ENCODE measurements at places on chromosomes 16 and 17.

DNA sequence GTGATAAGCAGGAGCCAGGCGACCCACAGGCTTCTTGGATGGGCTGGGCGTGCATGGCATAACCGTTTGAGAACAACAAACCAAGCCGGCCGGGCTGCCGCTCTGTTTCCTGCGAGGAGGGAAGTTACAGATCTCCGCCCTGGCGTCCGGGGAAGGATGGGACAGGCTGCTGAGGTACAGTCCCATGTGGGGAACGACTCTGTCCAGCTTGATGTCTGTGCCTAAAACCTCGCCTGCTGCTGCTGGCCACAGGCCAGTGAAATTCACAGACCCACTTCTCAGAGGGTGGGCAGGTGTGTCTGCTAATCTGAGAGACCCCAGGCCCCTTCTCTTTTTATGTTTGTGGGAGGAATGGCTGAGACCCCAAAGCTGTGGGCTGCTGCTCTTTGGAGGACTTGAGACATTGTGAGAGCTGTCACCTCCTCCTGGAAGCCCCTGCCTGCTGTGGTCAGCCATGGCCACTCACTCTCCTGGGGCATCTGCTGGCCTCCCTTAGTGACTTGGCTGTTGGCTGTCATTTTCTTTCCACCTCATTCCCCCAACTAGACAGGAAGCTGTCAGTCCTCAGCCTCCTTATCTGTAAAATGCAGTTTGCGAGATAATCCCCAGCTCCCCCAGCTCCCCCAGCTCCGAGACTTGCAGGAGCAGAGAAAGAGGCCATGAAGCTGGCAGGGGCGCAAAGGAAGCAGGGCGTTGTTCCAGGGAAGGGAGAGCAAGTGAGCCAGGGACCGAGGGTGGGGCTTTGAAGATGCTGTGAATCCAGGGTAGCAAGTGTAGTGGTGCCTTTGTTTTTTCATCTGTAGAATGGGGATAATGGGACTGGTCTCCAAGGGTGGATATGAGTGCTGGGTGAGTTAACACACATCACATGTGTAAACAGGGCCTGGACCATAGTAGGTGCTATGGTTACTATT lies 51.0 kb downstream of the CMIP start:
- DNase-seq, result no peak

- DNase-seq, result no peak
These were observed 144.3 kb downstream of the AIPL1 start for GRCh38 chr17:6290488-6291196.

- peak; percentile 72 for DNase-seq
These were observed 5.0 kb downstream of the SLC5A2 start for GRCh38 chr16:31487720-31488467.

GRCh38 chr17:81538651-81539570 lies 10.7 kb downstream of the FSCN2 start:
- DNase-seq, result no peak

DNA sequence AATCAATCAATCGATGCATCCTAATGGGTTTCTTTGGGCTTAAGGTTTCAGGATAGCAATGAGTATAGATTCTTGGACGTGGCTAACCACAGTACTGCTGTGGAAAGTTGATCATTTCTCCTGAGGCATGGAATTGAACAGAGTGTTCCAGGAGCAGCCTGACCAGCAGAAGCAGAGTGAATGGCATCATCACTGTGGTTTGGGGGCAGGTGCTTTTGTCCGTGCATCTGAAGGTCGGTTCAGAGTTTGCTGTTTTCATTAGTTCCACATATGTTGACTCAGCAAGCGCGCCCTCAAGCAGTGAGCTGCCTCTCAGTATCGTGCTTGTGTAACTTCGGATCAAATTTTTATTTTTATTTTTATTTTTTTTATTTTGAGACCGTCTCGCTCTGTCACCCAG lies 24.9 kb downstream of the KIAA0513 start:
- DNase-seq, result no peak

GRCh38 chr17:50470426-50470825 lies 1.7 kb upstream of the CHAD start:
- DNase-seq, result no peak

DNA sequence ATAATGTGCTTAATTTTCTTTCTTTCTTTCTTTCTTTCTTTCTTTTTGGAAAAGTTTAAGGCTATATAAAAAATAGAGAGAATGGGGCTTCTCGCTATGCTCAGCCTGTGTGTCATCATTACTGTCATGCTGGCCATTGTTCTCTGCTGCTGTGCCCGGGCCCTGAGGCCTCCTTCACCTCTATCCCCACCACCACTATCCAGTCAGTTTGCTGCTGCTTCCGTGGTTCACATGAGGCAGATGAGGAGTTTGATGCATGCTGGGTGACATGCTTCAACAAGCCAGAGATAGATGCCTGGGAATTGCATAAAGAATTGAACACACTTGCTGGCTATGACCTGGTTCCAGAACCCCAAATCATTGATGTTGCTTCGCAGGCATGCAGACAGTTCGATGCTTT lies 36.3 kb downstream of the PITPNC1 start:
- no peak for DNase-seq

- DNase-seq, result no peak
These were observed 20.9 kb upstream of the MPRIP start for GRCh38 chr17:17021194-17021863.

GRCh38 chr16:49652456-49653172 lies 203.3 kb downstream of the ZNF423 start:
- no peak for DNase-seq

GRCh38 chr17:58238147-58238634 lies at the start of gene LPO:
Gene LPO, plus strand, starts transcription at chr17:58238584. Its CDS starts 4,396 bp downstream, at chr17:58242980.
- no peak for DNase-seq

GRCh38 chr16:10314811-10315210 lies 71.0 kb upstream of the ATF7IP2 start:
- no peak for DNase-seq

DNA sequence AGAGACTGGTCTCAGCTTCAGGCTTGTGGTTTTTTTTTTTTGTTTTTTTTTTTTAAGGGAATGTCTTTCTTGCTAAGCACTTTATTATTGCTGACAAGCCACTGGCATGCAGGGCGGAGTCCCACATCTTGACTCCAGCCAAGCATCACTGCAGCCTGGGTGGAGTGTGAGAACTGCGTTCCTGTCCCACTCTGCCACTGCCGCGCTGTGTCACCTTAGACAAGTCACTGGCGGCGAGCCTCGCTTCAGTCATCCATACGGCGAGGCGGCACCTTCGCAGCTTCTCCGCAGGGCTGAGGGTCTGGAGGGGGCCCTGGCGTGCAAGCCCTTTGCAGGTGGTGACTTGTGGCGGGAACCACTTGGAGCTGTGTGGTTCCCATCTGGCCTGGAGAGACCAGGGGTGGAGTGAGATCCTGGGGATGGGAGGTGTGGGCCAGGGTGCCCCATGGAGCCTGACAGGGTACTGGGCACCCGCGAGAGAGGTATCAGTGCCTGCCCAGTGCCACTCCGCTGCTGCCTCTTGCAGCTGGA lies 99.1 kb upstream of the CIBAR2 start:
- no peak for DNase-seq

- DNase-seq, result no peak
These were observed 154.2 kb upstream of the SHISA6 start for GRCh38 chr17:11086646-11087340.

DNA sequence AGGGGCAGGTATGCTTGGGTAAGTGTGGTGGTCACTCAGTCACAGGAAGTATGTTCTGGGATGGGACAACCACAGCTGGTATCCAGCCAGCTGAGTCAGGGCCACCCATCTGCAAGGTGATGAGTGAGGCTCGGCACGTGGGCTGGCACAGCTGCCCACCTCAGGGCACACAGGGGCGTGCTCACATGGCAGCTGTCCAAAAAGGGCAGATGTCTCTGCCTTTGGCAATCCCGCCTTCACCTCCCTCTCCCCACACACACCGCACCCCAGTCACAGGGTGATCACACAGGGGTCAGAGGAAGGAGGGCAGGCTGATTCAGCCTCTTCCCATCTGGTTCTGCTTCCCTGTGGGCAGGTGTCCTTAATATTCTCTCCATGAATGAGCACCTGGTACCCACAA lies 85.9 kb upstream of the TOB1 start:
- no peak for DNase-seq

GRCh38 chr16:49378816-49379215 lies 5.2 kb downstream of the C16orf78 start:
- DNase-seq, result no peak

GRCh38 chr17:82799591-82799990 lies 40.2 kb downstream of the ZNF750 start:
- DNase-seq, result no peak

GRCh38 chr16:81437865-81438264 lies 6.7 kb upstream of the CMIP start:
- no peak for DNase-seq

DNA sequence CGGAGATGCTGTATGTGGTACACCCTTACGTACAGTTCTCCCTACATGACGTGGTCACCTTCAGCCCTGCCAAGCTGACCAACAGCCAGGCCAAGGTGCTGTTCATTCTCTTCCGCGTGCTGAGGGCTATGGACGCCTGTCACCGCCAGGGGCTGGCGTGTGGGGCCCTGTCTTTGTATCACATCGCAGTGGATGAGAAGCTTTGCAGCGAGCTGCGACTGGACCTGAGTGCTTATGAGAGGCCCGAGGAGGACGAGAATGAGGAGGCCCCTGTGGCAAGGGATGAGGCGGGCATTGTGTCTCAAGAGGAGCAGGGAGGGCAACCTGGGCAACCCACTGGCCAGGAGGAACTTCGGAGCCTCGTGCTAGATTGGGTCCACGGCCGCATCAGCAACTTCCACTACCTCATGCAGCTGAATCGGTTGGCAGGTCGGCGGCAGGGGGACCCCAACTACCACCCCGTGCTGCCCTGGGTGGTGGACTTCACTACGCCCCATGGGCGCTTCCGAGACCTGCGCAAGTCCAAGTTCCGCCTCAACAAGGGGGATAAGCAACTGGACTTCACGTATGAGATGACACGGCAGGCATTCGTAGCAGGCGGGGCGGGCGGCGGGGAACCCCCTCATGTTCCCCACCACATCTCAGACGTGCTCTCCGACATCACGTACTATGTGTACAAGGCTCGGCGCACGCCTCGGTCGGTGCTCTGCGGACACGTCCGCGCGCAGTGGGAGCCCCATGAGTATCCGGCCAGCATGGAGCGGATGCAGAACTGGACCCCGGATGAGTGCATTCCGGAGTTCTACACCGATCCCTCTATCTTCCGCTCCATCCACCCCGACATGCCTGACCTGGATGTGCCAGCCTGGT lies 1.4 kb downstream of the WDR81 start:
- no peak for DNase-seq

DNA sequence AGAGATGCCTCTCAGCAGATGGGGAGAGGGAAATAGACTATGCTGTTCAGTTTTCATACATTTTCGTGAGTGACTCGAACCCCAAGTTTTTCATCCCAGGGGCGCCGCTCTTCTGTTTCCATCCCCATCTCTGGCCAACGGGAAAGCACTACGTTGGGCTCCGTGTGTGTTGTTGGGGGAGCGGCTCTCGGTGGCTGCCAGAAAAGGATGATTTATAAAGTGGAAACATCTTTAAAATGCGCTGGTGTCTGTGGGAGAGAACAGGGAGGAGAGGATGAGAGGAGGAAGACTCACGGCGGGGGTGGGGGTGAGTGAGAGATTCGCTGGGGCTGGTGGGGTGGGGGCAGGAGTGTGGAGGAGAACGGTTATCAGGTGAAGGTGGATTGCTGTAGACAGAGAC lies 5.8 kb downstream of the TBX4 start:
- DNase-seq, result no peak

DNA sequence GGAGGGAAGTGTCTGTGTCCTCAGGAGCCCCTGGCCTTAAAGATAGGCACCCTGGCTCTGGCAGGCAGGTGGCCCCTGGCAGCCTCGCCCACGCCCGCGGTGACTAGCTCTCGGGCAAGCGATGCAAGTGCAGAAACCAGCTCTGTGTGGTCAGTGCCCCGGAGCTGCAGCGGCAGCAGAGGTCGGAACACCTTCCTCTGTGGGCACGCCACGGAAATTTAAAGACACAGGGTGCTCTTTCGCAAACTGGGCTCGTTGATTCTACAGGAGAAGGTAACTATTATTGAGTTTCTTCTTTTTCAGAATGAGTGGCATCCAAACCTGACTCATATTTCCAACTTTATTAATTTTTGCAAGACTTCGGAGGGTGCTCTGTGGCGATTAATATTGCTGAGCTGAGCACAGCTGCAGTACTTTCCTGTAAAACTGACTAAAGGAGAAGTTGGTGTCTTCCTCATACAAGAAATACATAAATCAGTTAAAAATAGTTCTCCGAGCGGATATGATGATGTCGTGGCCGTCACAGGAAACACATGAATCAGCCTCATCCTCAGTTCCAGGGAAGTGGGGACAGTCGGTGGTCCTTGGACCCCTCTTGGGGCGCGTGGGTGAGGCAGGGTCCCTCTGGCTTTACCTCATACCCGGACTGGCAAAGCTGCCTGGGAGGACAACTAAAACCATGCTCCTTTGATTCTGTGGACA lies 120.2 kb downstream of the METRNL start:
- DNase-seq, result no peak

DNA sequence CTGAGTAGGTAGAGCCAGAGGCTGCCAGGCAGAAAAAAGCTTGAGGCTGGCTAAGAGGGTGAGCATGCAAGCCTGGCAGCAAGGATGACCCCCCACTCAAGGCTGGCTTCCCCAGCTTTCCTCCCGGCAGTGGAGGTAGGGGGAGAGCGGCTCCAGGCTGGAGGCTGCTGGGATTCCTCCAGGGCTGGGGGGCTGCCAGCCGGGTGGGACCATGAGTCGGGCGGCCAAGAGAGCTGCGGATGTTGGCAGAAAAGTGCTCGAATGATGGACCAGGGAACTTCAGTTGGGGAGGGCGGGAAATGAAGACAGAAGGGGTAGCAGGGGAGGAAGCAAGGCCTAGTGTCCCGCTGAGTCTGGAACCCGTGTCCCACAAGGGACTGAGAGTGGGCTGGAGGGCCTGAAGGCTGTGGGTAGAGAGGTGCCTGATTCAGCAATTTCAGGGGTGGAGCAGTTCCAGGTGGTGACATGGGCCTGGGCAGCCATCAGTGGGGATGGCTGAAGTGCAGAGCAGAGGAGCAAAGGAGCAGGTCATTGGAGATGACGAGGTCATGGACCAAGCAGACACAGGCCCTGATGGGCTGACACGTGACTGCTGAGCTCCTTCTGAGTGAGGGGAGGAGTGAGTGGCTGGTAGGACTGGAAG lies 20.3 kb downstream of the HSD11B2 start:
- DNase-seq, result no peak

DNA sequence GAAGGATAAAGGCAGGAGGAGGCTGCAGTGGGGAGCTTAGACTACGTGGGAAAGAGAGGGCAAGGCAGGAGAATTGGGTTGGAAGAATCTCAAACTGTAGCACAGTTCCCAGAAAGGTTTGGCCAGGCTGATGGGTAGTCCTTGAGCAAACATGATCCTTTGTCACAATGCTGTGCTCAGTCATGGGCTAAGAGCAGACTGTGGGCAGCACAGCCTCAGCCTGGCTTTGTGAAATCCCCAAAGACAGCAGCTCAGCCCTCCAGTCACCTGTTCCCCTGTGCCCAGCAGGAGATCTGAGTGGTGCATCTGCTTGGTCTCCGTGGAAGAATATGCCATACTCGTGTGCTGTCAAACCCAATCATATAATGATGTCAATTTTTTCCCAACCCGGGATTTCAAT lies 10.6 kb upstream of the ENGASE start:
- no peak for DNase-seq

Measured in activated naive CD4-positive, alpha-beta T cell (primary cell).